RKO (cell line): ENCODE measurements at places on chromosomes 3 and 15.

- no peak for DNase-seq
Observed at GRCh38 chr15:41484937-41485625, 8.6 kb upstream of the ITPKA start.

DNA sequence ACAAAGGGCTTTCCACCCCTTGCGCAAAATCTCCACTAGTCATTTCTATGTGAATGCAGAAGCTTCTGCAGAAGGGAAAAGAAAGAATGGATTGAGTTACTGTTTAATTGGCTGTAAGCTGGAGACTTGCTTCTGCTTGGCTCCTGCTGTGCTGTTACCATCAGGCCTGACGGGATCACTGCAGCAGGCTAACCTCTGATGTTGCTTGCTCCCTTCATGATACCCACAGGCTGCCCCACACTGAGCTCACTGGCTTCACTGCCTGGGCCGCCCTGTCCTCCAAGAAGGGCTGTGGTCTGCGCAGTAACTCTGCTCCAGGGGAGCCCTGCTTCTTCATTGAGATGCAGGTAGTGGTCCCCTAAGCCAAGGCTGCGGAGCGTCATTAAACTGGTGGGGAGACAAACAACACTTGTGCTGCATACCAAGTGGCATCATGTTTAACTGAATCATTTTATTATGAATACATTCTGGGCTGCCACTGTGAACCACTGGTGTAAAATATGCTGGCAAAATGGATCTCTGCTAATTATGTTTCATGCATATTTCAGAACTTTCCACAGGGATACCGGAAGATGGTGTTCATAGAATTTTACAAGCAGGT lies 78.6 kb downstream of the WDR49 start:
- DNase-seq = no peak

- DNase-seq = no peak
Observed at GRCh38 chr3:110518031-110518430, 553.6 kb upstream of the NECTIN3 start.

- no peak for DNase-seq
Observed at GRCh38 chr3:190521998-190522397, 8.1 kb downstream of the IL1RAP start.

DNA sequence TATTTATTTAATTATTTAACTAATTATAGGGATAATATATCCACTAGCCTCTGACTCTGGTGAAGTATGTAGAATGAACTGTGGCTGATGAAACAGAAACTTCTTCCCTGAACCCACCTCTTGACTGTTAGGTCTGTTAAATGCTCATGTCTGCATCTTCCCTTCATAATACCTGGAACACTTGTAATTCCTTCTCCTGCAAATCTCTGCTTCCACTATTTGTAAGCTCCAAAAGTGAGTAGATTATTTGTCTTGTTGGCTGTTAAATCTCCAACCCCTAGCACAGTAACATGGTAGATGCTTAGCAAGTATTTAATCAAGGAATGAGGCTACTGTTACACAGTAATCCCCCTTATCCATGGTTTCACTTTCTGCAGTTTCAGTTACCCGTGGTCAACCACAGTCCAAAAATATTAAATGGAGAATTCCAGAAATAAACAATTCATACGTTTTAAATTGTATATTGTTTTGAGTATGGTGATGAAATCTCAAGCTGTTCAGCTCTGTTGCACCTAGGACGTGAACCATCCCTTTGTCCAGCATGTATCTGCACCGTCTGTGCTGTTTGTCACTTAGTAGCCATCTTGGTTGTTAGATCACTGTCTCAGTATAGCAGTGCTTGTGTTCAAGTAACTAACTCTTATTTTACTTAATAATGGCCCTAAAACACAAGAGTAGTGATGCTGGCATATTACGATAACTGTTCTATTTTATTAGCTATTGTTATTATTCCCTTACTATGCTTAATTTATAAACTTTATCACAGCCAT lies 5.7 kb downstream of the TTBK2 start:
- DNase-seq = no peak

GRCh38 chr3:69764861-69765260 lies 25.6 kb downstream of the MITF start:
- DNase-seq = no peak

DNA sequence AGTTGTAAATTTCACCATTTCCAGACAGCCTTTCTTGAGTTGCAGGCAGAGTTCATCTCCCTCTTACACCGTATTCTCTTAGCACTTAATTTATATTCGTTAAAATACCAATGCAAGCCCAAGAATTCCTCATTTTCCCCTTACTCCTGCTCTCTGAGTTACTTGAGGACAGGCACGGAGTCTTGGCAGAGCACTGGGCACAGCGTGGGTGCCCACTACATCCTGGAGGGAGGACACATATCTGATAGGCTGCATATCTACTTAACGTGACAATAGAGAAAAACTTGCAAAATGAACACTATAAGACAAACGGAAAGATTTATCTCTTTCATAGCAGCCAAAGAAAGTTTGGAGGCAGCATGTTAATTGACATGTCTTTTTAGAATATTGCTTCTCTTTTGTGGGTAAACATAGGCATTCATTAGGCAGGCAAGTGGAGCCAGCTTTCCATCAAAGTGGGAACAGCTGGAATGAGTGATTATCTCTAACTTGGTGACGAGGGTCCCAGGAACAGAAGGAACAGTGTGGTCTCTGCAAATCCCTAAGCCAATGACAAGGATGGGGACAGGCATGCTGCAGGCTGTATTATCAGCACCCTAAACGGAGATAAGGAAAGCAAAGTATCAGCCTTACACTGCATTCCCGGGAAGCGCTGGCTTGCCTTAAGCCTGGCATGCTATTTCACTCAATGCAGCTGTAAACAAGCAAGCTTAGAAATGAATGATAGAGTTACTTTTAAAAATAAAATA lies 116.5 kb downstream of the RTP4 start:
- no peak for DNase-seq
